ENCODE measurements at places on chromosomes 5 and 9.

DNA sequence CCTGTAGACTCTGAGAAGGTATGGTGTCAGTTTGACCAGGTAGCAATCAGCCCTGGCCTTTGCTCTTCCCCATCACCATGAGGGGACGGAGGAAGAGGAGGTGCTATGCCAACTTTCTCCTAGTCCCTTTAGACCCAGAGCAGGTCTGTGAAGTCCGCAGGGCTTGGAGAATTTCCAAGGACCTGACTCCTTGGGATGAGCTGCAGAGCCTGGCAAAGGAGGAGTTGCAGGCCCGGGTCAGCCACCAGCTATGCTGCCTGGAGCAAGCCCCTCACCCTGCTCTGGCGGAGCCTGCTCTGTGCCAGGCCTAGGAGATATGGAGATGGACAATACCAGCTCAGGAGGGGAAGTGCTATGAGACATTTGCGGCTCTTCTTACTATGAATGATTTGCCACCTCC is 188.3 kb downstream of the CDK5RAP2 start:
- DNase-seq: no peak

GRCh38 chr9:32404856-32405255 is 20.4 kb downstream of the ACO1 start:
- no peak for DNase-seq

DNA sequence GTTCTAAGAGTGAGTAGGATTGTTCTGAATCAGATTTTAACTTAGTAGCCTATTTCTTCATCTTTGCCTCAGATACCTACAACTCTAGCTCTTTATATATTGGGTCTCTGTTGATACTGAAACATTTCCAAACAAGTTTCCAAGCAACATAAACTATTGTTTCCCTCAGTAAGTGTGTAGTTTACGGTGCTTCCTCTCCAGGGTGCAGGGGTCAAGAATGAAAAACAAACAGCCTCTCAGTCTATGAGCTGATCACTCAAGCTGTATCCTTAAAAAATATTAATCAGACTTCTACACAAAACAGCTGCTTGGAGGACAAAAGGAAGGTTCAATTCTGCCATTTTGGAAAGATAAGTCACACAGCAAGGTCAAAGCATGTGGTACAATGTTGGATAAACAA is 75.0 kb downstream of the ADAMTS12 start:
- no peak for DNase-seq

GRCh38 chr9:89020754-89021153 is 29.5 kb downstream of the S1PR3 start:
- peak; percentile 59 for DNase-seq

DNA sequence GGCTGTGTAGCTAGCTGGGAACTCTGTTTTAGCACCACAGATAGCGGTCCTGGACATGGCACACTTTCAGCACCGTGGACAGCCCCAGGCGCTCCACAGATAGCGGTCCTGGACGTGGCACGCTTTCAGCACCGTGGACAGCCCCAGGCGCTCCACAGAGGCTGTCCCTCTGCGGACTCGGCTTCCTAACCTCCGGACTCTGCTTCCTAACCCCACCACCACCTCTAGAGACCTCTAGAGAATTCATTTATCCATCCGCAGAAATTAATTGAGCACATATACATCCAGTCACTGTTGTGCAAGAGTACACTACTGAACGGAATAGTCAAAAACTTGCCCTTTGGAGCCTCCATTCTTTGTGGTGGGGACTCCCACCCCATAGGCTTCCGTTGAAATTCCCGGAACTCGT is 27.4 kb downstream of the UNC5A start:
- peak; percentile 85 for DNase-seq

- DNase-seq: no peak
Observed at GRCh38 chr5:129170050-129170449, 75.5 kb downstream of the ISOC1 start.

DNA sequence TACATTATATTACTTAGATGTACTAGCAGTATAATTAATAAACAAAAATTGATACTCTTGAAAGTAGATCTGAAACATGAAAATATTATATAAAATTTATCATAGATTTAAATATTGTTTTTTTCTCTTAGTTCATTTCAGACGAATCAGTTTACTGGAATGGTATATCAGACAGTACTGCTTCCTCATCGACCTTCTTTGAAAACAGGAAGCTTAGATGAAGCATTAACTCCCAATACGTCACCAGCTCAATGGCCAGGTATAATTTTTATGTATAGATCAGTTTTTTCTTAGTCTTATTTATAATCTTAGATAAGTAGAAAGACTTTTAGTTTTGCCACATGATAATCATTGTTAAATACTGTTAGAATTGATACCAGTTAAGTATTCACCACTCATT is 106.3 kb downstream of the DMXL1 start:
- DNase-seq: no peak

- DNase-seq: no peak
Observed at GRCh38 chr9:19484699-19485098, 75.9 kb downstream of the ACER2 start.

- DNase-seq: no peak
Observed at GRCh38 chr5:64971513-64971912, 202.8 kb downstream of the CWC27 start.

DNA sequence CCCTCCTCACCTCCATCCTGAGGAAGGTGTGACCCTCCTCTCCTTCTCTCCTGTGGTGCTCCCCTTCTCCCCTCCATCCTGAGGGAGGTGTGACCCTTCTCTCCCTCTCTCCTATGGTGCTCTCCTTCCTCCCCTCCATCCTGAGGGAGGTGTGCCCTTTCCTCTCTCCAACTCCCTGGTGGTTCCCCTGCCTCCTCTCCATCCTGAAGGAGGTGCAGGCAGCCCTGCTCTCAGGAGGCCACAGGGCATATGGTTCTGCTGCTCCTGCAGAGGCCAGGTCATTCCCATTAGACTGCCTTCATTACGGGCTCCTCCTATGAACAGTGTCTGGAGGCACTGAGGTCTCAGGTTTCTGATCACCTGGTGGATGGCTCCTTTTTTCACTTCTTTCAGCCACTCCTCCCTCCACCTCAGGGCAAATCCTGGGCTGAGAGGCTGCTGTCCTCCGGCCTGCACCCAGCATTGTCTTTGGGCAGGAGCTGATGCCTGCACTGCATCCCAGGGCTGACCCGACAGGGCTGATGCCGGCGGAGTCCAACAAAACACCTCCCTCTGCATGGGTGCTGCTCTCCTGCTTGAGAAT is 197.1 kb downstream of the MED10 start:
- no peak for DNase-seq

DNA sequence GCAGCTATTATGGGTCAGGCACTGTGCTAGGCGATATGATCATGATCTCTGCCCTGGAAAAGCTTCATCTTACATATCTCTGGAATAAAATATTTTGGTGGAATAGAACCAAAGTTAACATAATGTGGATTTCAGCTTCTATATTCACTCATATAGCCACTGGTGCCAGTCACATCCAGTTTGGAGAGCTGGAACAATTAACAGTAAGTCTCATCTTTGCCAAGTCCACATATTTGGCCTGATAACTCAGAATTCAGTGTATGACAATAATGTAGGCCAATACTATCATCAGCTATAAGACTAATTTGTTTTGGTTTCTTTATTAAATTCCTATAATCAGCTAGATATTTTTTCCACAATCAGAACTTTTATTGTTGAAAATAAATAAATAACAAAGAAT is 5.9 kb upstream of the FAM13B start:
- DNase-seq: no peak

DNA sequence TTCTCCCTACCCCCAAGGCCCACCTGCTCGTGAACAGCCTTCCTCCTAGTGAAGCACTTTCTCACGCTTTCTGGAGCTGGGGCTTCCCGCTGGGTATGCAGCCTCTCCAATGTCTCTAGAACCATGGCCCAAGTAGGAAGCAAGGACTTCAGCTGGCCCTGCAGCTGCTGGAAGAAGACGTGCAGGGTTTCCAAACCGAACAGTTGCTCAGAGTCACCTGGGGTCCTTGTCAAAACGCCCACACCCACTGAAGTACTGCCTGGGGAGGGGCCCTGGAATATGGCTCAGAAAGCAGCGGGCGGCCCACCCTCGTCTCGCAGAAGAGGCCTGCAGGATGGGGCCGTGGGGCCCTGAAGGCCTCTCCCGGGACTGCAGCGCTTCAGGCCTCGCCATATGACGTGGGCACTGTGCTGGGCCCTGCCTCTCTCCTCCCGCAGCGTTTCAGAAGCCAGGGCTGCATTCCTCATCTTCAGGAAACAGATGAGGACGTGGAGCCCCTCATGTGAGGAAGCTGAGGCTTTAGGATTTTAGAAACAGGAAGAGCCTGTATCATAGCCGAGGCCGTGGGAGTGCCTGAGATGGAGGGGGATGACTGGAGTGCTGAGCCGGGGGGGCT is 116.0 kb upstream of the LMX1B start:
- DNase-seq: no peak

DNA sequence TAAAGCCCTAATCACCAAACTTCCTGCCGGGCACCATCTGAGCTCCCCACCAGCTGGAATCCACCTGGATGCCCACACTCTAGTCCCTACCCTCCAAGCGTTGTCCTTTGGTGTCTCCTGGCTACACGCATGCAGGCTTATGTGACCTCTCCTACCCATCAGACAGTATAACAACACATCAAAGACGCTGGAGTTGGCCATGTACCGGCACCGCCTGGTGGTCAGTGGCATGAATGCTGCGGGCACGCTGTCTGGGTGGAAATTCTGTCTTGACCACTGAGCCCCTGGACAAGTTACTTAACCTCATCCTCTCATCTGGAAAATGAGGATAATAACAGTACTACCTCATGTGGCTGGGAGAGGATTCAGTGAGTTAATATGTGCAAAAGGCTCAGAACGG is 23.4 kb upstream of the CORO2A start:
- DNase-seq: no peak

DNA sequence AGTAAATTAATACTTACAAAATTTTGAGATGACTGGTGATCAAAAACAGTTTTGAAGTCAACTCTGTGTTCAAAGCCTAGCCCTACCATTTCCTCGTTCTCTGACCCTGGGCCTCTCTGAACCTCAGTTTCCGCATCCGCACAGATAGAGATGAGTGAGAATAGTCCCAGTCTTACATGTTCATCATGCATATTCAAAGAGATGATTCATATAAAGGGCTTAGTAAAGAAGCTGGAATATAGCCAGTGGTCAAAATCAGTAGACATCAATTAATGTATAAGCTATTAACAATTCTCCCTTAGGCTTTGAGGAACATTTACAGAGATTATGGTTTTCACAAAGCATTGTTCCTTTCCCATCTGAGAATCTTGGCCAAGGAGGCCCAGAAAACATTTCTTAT is 250.6 kb downstream of the SPOCK1 start:
- no peak for DNase-seq

- DNase-seq: peak; percentile 29
Observed at GRCh38 chr5:994272-994607, 14.4 kb upstream of the NKD2 start.

- DNase-seq: no peak
Observed at GRCh38 chr5:61200582-61201155, 38.4 kb upstream of the SMIM15 start.

GRCh38 chr5:11443831-11444230 is 460.4 kb downstream of the CTNND2 start:
- DNase-seq: no peak

DNA sequence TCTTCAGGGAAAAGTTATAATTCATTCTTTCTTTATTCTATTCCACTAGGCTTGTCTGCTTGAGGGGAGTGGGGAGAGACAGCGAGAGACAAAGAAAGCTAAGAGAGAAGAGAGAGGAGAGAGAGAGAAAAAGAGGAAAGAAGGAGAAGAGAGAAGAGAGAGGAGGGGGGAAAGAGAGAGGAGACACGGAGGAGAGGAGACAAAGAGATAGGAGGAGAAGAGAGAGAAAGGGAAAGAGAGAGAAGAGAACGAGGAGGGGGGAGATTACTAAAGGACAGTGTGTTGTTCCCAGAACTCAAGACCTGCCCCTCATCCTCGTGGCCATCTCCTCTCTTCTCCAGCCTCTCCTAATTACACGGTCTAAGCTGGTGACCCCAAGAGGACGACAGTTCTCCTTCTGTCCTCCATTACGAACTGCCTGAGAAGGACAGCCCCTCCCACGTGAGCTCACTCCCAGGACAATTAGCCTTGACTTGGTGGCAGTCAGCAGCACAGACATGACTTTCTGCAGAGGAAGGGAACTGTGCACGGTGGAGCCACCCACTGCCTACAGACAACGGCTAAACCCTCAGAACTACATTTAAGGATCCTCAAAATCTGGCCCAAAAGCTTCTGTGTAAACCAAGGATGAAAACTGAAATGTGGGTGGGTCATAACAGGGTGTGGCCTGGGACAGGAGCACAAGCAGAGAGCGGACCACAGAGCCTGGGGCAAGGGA is 99.1 kb downstream of the COL23A1 start:
- no peak for DNase-seq

GRCh38 chr5:77177576-77177975 is 32.9 kb upstream of the PDE8B start:
- DNase-seq: no peak

DNA sequence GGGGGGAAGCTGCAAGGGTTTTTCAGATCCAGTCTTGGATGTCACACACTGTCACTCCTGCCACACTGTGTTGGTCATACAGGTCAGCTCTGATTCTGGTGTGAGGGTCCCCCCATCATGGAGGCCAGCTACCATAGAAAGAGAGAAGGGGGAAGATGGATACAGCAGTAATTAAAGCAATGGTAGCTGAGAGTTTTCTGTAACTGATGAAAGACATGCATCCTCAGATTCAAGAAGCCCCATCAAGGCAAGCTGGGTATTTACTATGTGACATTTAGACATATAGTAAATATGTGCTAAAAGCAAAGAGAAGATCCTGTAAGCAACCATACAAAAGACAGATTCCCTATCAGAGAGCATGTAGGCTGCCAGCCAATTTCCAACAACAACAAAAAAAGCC is 110.9 kb upstream of the COL5A1 start:
- no peak for DNase-seq

Measured in tibial artery (tissue), 4 donors.